ENCODE measurements at places on chromosomes 3 and 15. TPM values are rescaled to one million over a fixed set of nuclear protein-coding genes. Genes with fewer than 3 reads are reported as not detected.

The GOLGA8K gene
- total RNA-seq = 0.85 TPM

The DNAH1 gene
- 0.89 TPM for total RNA-seq

The RTP1 gene
- not detected for total RNA-seq

The ZBED2 gene
- total RNA-seq = 0.19 TPM

The GOLGA8Q gene
- total RNA-seq = not detected

The CCR8 gene
- total RNA-seq = not detected

The TMA7 gene
- 270 TPM for total RNA-seq

The CACNA2D3 gene
- 0.07 TPM for total RNA-seq

The LRCH3 gene
- total RNA-seq = 16.8 TPM

The HRG gene
- not detected for total RNA-seq

The CYP11A1 gene
- total RNA-seq = not detected

The PRR23B gene
- total RNA-seq = not detected

The APOD gene
- 1.2 TPM for total RNA-seq

The COLQ gene
- total RNA-seq = 0.80 TPM

The GALNT15 gene
- 0.04 TPM for total RNA-seq

The FETUB gene
- 0.14 TPM for total RNA-seq

The CAMK2N2 gene
- 0.75 TPM for total RNA-seq

The CNTN6 gene
- not detected for total RNA-seq

The ATP8B4 gene
- total RNA-seq = 0.91 TPM

The SLCO3A1 gene
- total RNA-seq = 26.9 TPM

The C3orf22 gene
- not detected for total RNA-seq

The ADAMTS9 gene
- 0.78 TPM for total RNA-seq
